ENCODE measurements at places on chromosomes 7 and 10.

GRCh38 chr7:94588075-94588474 lies 67.9 kb downstream of the SGCE start:
- DNase-seq: no peak

- no peak for DNase-seq
Measured at GRCh38 chr10:74827045-74827441, 643 bp downstream of the KAT6B start.

DNA sequence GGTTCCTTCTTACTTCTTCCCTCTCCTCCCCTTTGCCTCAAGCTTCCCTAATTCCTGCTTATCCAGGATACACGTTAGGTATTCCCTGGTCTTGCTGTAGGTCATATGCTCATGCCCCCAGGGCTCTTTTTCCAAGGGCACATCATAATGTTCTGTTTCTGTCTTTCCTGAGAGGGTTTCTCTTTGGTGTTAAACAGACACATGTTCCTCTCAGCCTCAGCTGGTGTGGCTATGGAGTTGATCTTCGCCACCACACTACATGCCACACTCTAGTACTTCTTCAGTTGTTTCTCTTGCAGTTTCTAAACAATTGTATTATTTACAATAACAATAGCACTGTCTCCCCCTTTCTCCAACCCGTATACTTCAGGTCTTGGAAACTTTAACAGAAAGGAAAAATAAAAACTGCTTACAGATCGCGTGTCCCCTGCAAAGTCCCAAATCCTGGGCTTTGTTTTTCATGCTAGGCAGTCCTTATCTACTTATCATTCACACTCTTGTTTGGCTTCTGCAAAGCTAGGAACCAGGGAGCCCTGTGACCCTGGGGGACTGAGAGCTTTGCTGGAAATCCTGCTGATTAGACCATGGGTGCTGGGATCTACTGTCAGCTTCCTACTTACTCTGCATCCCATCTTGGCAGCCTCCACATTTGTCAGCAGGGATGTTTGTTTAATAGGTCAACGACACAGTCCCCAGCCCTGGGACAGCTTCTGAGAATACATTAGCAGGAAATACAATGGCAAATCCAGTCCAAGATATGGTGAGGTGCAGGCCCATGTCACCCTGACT lies 193.9 kb upstream of the BMPER start:
- no peak for DNase-seq

DNA sequence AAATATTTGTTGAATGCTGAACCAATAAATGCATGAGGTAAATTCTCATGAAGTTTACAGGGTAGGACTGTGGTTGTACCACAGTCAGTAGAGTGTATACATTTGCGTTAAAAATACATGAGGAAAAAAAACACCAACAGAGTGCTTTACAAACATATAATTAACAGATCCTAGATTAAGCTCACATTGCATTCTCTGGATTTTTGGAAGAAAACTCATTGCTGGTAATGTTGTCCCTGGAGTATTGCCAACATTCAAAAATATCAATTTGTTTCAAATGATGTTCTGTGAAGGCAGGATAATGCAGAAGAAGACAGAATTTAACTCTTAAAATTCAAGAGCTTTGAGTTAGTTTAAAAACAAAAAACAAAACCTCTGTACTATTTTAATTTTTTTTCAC lies 95.5 kb downstream of the MBL2 start:
- DNase-seq: no peak

- DNase-seq: no peak
Measured at GRCh38 chr10:125232841-125233240, 72.5 kb upstream of the CTBP2 start.

GRCh38 chr7:46285878-46286277 lies 364.8 kb upstream of the IGFBP3 start:
- DNase-seq: no peak

DNA sequence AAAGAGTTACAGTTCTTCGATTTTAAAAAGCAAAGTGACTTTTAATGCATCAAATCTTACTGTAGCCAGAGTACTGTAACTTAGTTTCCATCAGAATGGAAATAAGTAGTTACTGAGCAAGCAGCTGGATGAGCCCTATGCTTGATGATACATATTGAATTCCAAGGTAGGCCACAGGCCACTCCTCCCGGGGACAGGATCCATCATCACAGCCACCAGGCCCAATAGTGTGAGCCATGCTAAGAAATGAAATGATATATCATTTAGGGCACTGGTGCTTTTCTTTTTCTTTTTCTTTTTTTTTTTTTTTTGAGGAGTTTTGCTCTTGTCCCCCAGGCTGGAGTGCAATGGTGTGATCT lies 42.9 kb upstream of the TOMM7 start:
- no peak for DNase-seq

GRCh38 chr10:385571-386300 lies 250.5 kb downstream of the ZMYND11 start:
- DNase-seq: no peak

DNA sequence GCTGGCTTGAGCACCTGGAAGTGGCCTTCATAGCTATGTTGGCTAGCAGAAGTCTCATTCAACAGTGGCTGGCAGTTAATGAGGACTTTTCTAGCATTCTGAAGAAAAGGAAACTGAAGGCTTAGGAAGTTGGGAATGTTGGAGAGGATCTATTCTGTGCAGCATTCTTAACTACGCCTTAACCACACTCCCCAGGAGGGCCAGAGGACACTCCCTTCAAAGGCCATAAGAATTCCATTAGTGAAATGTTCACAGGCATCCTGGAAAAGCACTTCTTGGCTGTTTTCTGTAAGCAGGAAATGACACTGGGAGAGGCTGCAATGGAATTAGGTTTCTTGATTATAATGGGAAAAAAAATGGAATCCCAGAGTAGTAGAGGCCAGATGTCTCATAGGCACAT lies 188.9 kb downstream of the ARHGAP12 start:
- DNase-seq: no peak

DNA sequence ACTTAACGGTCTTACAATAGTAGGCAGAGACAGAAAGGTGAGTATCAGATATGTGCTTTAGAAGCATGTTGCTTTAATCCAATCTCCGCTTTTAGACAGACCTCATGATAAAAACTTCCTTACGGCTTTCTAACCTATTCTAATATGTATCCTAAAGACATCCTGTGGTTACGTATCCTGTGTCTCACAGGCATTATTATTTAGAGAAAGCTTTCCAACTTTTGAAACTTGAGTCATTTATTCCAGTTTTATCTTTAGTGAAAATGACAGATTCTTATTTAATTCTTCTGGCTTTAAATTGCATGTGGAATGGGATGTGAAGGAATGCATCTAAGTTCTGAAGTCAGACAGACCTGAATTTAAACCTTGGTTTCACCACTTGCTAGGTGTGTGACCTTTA lies 118.9 kb downstream of the OTUD1 start:
- DNase-seq: no peak

- DNase-seq: no peak
Measured at GRCh38 chr10:86506062-86506461, 15.5 kb downstream of the WAPL start.

DNA sequence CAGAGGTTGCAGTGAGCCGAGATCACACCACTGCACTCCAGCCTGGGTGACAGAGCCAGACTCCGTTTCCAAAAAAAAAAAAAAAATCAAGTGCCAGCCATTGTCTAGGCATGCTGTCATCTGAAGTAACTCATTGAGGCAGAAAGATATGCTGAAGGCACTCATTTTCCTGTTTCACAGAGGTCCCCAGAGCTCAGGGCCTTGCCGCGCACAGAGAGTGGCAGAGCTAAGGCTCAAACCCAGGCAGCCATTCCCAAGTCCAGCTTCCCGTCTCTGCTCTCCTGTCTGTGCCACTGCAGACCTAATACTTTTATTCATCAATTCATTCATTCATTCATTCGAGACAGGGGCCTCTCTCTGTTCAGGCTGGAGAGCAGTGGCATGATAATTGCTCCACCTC lies 3.5 kb downstream of the GRIFIN start:
- no peak for DNase-seq

DNA sequence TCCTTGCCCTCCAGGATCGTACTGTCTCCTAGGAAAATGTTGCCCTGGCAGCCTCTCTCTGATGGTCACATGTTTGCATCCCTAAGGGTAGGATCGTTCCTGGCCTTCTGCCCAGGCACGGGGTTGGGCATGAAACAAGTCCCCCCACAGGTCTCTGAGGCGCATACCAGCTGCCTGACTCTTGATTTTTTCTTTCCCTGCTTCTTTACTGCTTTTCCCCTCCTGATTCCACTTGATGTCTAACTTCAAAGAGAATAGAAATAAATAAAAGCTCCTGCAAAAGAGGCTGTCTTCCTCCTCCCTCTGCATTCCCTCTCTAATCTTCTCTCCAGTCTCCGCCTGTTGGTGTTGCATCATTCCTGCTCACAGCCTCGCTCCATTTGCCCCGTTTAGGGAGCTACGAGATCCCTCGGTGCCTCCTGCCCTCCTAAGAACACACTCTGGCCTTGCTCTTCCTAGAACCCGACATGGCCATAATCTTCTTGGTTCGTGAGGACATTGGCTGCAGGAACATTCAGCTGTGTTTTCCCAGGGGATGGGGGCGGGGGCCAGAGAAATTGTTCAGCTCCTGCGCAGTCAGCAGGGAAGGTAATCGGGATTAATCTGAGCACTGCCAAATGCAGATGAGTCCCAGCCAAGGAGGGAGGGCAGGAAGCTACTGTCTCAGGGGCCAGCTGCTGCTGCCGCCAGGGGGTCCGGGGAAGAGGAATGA lies 26.0 kb downstream of the LEP start:
- DNase-seq: no peak

GRCh38 chr7:121604627-121605316 lies 208.7 kb upstream of the FAM3C start:
- DNase-seq: no peak

DNA sequence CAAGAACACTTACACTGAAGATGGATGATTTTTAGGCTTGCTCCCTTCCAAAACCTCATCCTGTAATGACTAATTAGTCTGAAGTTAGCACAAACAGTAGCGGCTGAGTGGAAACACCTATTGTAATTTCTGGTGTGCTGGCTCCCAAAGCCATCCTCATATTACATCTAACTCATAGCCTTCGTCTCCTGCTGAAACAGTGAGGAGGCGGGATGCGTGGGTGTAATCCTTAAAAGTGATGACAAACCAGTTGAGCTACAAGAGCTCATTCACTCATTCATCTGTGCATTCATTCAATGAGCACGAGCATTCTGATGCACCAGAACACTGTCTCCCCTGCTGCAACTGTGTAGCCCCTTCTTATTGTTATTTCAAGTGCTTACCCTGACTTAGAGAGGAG lies 235.3 kb downstream of the CALN1 start:
- DNase-seq: no peak

- DNase-seq: no peak
Measured at GRCh38 chr7:157544226-157544625, 207.4 kb downstream of the DNAJB6 start.

GRCh38 chr7:81788246-81788645 lies 18.4 kb upstream of the HGF start:
- no peak for DNase-seq

- no peak for DNase-seq
Measured at GRCh38 chr10:100803492-100803891, 58.1 kb downstream of the PAX2 start.

DNA sequence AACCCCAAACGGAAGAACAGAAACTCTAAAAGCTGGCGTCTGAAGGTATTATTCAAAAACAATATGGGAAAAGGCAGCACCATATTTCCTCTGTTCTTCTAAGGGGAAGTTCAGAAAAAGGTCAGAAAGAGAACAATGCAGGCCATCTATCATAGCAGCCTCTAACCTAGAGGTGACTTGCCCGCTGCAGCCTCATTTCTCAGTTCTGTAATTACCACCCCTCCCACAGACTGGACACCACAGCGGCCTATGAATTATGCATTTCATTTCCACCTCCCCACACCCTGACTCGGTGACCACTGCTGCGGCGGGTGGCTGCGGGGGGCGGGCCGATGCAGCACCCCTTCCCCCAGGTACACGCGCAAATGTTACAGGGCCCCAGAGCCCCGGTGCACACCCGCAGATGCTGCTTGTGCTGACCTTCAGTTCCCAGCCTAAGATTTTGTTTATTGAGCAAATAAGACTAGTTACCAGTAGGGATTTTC lies 125.5 kb downstream of the CLEC2L start:
- no peak for DNase-seq

GRCh38 chr10:7445474-7446185 lies 34.8 kb upstream of the SFMBT2 start:
- DNase-seq: no peak

- no peak for DNase-seq
Measured at GRCh38 chr10:88874281-88874680, 5.8 kb upstream of the STAMBPL1 start.

GRCh38 chr7:92282221-92282814 lies 36.5 kb downstream of the ANKIB1 start:
- DNase-seq: no peak

DNA sequence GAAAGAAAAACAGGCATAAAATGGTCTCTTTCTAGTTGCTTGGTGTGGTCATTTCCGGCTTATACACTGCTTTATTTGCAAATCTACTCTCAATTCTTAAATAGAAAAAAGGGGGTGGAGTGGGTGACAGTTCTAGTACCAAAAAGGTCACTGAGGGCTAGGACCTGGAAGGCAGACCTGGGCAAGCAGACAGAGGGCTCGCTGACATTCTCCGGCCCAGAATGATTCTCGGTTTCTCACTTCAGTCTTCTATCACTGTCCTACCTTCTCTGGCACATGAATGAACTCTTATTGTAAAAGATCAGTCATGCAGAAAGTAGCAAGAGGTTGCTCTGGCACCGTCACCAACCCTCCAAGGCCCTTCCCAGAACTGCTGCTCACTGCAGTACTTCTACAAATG lies 54.0 kb downstream of the MALSU1 start:
- DNase-seq: no peak

GRCh38 chr7:602341-603141 lies 82.9 kb upstream of the PDGFA start:
- DNase-seq: no peak

DNA sequence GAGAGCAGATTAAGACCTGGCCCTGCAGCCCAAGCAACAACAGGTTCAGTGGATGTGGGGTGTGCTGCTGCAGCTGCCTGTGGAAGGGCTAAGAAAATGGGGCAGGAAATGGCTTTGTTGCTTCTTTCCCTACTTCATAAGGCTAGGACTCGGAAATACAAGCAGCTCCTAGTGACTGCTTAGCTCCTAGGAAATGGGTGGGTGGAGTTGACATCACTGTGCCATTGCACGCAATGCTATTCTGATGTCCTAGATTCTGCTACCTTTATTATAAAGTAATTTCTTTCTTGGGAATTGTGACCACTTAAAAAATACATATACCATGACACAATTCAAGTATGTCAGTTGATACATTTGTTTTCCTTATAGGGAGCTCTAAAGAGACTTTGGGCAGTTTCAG lies 155.8 kb downstream of the FANK1 start:
- DNase-seq: no peak

DNA sequence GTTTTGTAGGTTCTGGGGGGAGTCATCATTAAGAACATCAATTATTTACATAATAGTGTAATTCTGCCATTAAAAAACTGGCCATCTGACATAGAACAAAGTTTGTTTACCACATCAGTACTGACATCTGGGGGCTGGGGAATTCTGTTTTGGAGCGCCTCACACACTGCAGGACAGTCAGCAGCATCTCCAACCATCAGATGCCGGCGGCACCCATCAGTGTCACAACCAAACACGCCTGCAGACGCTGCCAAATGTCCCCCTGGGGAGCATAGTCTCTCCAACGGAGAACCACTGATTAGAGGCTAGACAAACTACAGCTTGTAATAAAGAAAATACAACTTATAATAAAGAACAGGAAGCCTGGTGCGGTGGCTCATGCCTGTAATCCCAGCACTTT lies 26.0 kb downstream of the GNA12 start:
- DNase-seq: no peak

- DNase-seq: peak; percentile 17
Measured at GRCh38 chr7:74452748-74453321, 871 bp upstream of the GTF2IRD1 start.

Data from T-helper 9 cell (primary cell).